ENCODE measurements at places on chromosomes 2 and 18.

- DNase-seq = no peak
Observed at GRCh38 chr2:162256591-162256991, 13.3 kb upstream of the FAP start.

DNA sequence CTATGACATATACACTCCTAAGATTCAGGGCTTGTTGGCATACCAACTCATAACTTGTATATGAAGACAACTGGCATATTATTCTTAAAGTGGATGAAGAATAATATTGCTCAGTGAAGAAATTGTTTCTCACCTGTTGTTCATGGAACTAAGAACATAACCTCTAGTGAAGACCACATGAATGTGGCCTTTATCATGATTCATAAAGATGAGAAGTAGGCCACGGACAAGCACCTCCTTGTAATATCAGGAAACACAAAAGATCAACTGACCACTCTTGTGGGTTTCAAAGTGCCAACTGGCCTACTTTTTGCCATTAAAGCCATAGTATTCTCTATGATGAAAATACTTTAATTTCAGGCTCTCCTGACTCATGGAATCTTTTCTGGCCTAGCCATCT, 407.4 kb downstream of the GRB14 start:
- no peak for DNase-seq

GRCh38 chr2:203704430-203704829, 2.0 kb upstream of the CD28 start:
- no peak for DNase-seq

DNA sequence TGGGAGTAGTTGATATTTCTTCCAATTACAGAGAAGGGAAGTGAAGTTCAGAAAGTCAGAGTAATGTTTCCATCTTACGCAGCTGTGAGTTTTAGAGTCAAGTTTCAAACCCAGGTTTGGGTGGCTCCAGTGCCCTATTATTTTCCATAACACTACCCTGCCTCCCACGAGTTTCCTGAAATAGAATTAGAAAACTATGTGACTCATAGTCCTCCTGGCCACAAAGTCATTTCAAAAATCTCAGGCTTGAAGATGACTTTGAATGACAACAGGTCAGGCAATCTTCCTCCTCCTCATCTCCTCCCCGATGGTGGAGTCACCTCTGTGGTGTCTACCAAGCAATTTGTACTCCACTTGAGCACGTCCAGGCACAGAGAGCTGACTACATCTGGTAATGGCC, 212.3 kb upstream of the TRIB2 start:
- DNase-seq = no peak

Measured in occipital lobe (tissue), 3 donors.